Cardiac muscle cell (in vitro differentiated cells and primary cell): ENCODE measurements at places on chromosomes 16 and 17. TPM values are rescaled to one million over a fixed set of nuclear protein-coding genes. Genes with fewer than 3 reads are reported as not detected.

The PYY gene
- 0.77 TPM in 1 of 2 replicates, not detected in the other for polyA plus RNA-seq

The CBLN1 gene
- 0.42 and 0.81 TPM in 2 replicates for polyA plus RNA-seq

The HAS3 gene
- 0.62 TPM in 1 of 2 replicates, not detected in the other for polyA plus RNA-seq

GRCh38 chr17:50346313-50347116 is 589 bp downstream of the XYLT2 start:
- H3K4me1 ChIP-seq, result peaks cover 8% of the 10 kb centered on the region
- H3K27ac ChIP-seq, result peak overlapping the region; percentile 57
- peak overlapping the region; percentile 86 for H3K4me3 ChIP-seq
- DNase-seq, result peak; percentile 59
- H3K36me3 ChIP-seq, result no peaks in the 10 kb centered on the region
- no peaks in the 10 kb centered on the region for H3K27me3 ChIP-seq

The MFSD11 gene
- polyA plus RNA-seq, result 55.6 and 68.1 TPM in 2 replicates

DNA sequence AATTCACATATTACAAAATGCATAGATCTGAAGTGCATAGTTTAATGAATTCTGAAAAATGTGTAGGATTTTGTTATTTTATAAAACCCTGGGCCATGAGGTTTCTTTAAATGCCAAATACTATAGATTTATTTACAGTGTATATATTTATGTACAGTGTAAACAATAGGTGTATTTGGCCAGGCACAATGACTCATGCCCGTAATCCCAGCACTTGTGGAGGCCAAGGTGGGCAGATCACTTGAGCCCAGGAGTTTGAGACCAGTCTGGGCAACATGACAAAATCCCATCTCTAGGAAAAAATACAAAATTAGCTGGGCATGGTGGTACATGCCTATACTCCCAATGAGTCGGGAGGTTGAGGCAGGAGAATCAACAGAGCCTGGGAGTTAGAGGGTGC is 249.4 kb downstream of the PRKCA start:
- H3K36me3 ChIP-seq, result no peaks in the 10 kb centered on the region
- H3K4me1 ChIP-seq, result peaks cover 8% of the 10 kb centered on the region
- no peaks in the 10 kb centered on the region for H3K27me3 ChIP-seq
- no peak overlapping the region for H3K4me3 ChIP-seq
- DNase-seq, result no peak

- no peaks in the 10 kb centered on the region for H3K36me3 ChIP-seq
- H3K27me3 ChIP-seq, result no peaks in the 10 kb centered on the region
- DNase-seq, result no peak
- peaks cover 63% of the 10 kb centered on the region for H3K4me1 ChIP-seq
These were observed 31.7 kb downstream of the TOM1L2 start for GRCh38 chr17:17940441-17940911.

The PPP1R1B gene
- 7.6 and 20.3 TPM in 2 replicates for polyA plus RNA-seq

GRCh38 chr17:80675438-80676095 is 130.9 kb downstream of the RPTOR start:
- no peak overlapping the region for H3K27ac ChIP-seq
- no peaks in the 10 kb centered on the region for H3K36me3 ChIP-seq
- H3K4me1 ChIP-seq, result no peaks in the 10 kb centered on the region
- no peak overlapping the region for H3K4me3 ChIP-seq

DNA sequence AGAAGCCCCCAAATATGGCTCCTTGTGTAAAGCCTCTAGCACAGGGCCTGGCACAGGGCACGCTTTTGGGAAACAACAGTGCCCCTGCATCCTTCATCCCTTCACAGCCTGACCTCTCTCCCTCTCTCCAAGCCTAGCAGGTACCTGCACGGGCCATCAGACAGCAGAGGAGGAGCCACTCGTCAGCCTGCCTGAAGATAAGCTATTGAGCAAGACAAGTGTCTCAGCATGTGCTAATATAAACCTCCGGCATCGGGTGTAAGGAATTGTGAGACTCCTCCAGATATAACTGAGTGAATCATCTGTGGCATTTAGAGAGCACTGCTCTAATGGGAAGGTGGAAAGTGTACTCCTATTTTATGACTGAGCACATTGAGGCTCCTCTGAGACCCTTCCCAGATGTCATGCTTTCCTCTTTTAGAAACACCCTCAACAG is 38.3 kb downstream of the TBX4 start:
- no peak overlapping the region for H3K27ac ChIP-seq
- H3K4me3 ChIP-seq, result no peak overlapping the region
- no peaks in the 10 kb centered on the region for H3K36me3 ChIP-seq
- no peak for DNase-seq
- no peaks in the 10 kb centered on the region for H3K27me3 ChIP-seq

- H3K36me3 ChIP-seq, result no peaks in the 10 kb centered on the region
- peaks cover 27% of the 10 kb centered on the region for H3K4me1 ChIP-seq
These were observed 21.1 kb downstream of the ARHGAP27 start for GRCh38 chr17:45411348-45412105.

The GLP2R gene
- polyA plus RNA-seq, result 0.06 TPM in 1 of 2 replicates, not detected in the other

GRCh38 chr17:47276868-47277267 is 23.2 kb downstream of the ITGB3 start:
- no peaks in the 10 kb centered on the region for H3K27me3 ChIP-seq
- peak overlapping the region; percentile 99 for H3K27ac ChIP-seq
- H3K36me3 ChIP-seq, result no peaks in the 10 kb centered on the region
- H3K4me1 ChIP-seq, result peaks cover 30% of the 10 kb centered on the region
- H3K4me3 ChIP-seq, result no peak overlapping the region

The PRSS53 gene
- polyA plus RNA-seq, result 0.35 and 0.94 TPM in 2 replicates

The SLC47A1 gene
- 15.5 and 19.7 TPM in 2 replicates for polyA plus RNA-seq

- no peaks in the 10 kb centered on the region for H3K27me3 ChIP-seq
- peaks cover 24% of the 10 kb centered on the region for H3K4me1 ChIP-seq
- no peak for DNase-seq
- peaks cover 53% of the 10 kb centered on the region for H3K36me3 ChIP-seq
- no peak overlapping the region for H3K4me3 ChIP-seq
These were observed 3.6 kb downstream of the PER1 start for GRCh38 chr17:8148560-8148959.

The NOD2 gene
- 0.05 TPM in 1 of 2 replicates, not detected in the other for polyA plus RNA-seq

The SLC43A2 gene
- 2.5 and 4.7 TPM in 2 replicates for polyA plus RNA-seq

- no peaks in the 10 kb centered on the region for H3K27me3 ChIP-seq
- peaks cover 4% of the 10 kb centered on the region for H3K4me1 ChIP-seq
- H3K36me3 ChIP-seq, result no peaks in the 10 kb centered on the region
- DNase-seq, result no peak
- H3K27ac ChIP-seq, result no peak overlapping the region
- H3K4me3 ChIP-seq, result no peak overlapping the region
These were observed 162.5 kb downstream of the MAF start for GRCh38 chr16:79437764-79438751.

The HOXB13 gene
- polyA plus RNA-seq, result not detected in 2 replicates

The CASKIN1 gene
- polyA plus RNA-seq, result 14.3 and 15.4 TPM in 2 replicates

DNA sequence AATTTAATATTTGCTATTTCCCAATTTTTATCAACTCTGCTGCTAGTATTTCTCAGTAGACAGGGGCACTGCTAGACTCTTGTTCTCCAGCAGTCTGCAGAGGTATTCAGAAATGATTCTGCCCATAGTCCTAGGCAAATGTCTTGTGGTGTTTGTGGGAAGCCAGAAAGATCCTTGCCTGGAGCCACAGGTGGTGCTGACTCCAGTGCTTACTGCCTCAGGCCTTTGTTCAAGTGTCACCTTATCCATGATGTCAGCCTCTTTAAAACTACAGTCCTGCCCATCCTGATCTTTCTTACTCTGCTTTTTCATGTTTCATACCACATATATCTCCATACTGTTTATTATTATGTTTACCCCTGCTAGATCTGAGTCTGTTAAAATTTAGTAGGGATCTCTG is 26.5 kb downstream of the ZSWIM7 start:
- H3K27ac ChIP-seq, result no peak overlapping the region
- H3K27me3 ChIP-seq, result no peaks in the 10 kb centered on the region

GRCh38 chr16:75181630-75182029 is 25.3 kb downstream of the CTRB2 start:
- no peaks in the 10 kb centered on the region for H3K27me3 ChIP-seq
- no peak for DNase-seq
- no peak overlapping the region for H3K27ac ChIP-seq
- no peaks in the 10 kb centered on the region for H3K36me3 ChIP-seq

GRCh38 chr16:79451196-79451816 is 149.2 kb downstream of the MAF start:
- H3K27me3 ChIP-seq, result no peaks in the 10 kb centered on the region
- no peak for DNase-seq
- H3K36me3 ChIP-seq, result no peaks in the 10 kb centered on the region
- H3K4me3 ChIP-seq, result no peak overlapping the region

DNA sequence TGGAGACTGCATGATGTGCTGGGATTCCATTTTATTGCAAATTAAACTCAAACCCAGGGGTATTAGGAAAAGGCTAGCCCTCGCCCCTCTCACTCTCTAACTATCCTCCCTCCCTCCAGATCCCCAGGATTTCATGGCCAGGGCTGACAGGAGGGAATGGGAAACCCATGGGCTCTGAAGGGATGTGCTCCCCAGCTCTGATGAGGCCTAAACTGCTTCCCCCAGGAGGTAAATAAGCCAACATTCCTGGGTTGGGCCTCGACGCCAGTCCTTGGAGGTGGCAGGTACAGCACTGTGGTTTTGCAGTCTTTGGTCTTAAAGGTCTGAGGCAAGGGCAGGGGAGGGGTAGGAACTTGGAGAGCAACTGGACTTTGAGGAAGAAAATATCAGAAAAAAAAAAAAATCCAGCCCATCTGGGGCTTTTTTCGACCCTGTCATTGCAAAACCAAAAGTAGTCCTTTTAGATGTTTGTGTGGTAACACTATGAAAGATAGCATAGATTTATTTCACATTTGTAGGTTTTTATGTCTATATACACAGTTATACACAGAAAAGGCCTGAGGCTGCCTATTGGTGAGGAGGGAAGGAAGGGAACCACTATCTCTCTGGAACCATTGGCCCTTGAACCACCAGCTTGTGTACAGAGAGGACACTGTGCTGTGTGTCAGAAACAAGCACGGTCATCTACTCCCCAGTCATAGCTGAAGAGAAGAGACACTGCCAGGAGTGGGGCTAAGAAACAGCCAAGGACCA is 12.0 kb downstream of the C17orf113 start:
- peak overlapping the region; percentile 23 for H3K27ac ChIP-seq
- no peaks in the 10 kb centered on the region for H3K36me3 ChIP-seq
- H3K27me3 ChIP-seq, result no peaks in the 10 kb centered on the region

The MYLK3 gene
- polyA plus RNA-seq, result 57.5 and 57.8 TPM in 2 replicates

The TBC1D3H gene
- not detected in 2 replicates for polyA plus RNA-seq

- H3K27ac ChIP-seq, result no peak overlapping the region
- H3K4me3 ChIP-seq, result no peak overlapping the region
- DNase-seq, result no peak
These were observed 19.9 kb upstream of the SMIM36 start for GRCh38 chr17:55531053-55531728.

- no peaks in the 10 kb centered on the region for H3K27me3 ChIP-seq
- H3K4me3 ChIP-seq, result no peak overlapping the region
- no peaks in the 10 kb centered on the region for H3K36me3 ChIP-seq
- no peak for DNase-seq
- no peaks in the 10 kb centered on the region for H3K4me1 ChIP-seq
These were observed 239.4 kb upstream of the HSBP1 start for GRCh38 chr16:83568345-83568744.

DNA sequence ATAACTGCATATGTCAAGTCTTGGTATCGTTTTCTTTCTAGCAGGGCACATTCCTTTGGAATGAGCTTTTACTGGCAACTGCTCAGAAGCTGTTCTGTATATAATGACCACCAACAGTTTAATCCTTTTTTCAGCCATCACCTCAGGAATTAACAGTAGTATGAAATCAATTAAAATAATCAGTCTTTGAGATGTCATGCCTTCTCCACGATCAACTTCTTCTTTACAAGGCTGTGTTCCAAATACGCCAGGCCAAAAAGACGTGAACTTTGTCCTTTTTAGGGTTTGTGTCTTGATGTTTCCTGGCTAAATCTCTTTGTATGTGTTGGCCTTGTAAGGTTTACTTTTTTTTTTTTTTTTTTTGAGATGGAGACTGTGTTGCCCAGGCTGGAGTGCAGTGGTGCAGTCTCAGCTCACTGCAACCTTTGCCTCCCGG is 54.9 kb downstream of the ABCC1 start:
- no peaks in the 10 kb centered on the region for H3K36me3 ChIP-seq
- no peaks in the 10 kb centered on the region for H3K4me1 ChIP-seq
- no peak for DNase-seq
- H3K27ac ChIP-seq, result no peak overlapping the region

The TP53TG3C gene
- not detected in 2 replicates for polyA plus RNA-seq

- DNase-seq, result no peak
- no peaks in the 10 kb centered on the region for H3K36me3 ChIP-seq
- no peak overlapping the region for H3K4me3 ChIP-seq
- H3K27me3 ChIP-seq, result no peaks in the 10 kb centered on the region
These were observed 64.5 kb downstream of the BANP start for GRCh38 chr16:88015806-88016140.

- no peak overlapping the region for H3K27ac ChIP-seq
- H3K27me3 ChIP-seq, result no peaks in the 10 kb centered on the region
- DNase-seq, result peak; percentile 90
- peaks cover 6% of the 10 kb centered on the region for H3K4me1 ChIP-seq
- no peak overlapping the region for H3K4me3 ChIP-seq
These were observed 25.5 kb downstream of the SERPINF1 start for GRCh38 chr17:1787301-1787902.

The STAC2 gene
- 0.17 and 0.42 TPM in 2 replicates for polyA plus RNA-seq

- H3K4me1 ChIP-seq, result no peaks in the 10 kb centered on the region
- no peak for DNase-seq
- H3K27me3 ChIP-seq, result no peaks in the 10 kb centered on the region
- H3K4me3 ChIP-seq, result no peak overlapping the region
- H3K27ac ChIP-seq, result no peak overlapping the region
These were observed 14.4 kb downstream of the ELAC2 start for GRCh38 chr17:13003454-13003851.

- DNase-seq, result no peak
- H3K4me1 ChIP-seq, result peaks cover 37% of the 10 kb centered on the region
- no peaks in the 10 kb centered on the region for H3K36me3 ChIP-seq
- peak overlapping the region; percentile 98 for H3K27ac ChIP-seq
- H3K27me3 ChIP-seq, result no peaks in the 10 kb centered on the region
These were observed 16.6 kb downstream of the NAA60 start for GRCh38 chr16:3460121-3460520.

DNA sequence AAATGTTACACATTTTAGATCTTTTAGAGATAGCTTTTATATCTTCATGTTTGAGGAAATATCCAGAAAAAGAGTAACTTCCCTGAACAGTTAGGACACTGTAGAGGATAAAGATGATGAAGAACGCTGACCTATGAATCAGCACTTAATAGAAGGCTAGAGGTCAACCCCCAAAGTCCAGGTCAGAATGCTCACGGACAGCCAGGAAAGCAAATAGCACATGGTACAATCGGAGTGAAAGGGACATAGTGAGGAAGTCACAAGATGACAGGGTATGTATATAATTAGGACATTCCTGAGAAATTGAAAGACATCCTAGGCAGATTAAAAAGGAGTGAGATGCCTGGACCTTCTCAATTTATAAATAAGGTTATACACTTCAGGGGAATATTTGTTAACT is 55.1 kb upstream of the CNTNAP4 start:
- no peak overlapping the region for H3K4me3 ChIP-seq
- H3K4me1 ChIP-seq, result peaks cover 21% of the 10 kb centered on the region
- H3K27me3 ChIP-seq, result no peaks in the 10 kb centered on the region

- H3K4me1 ChIP-seq, result peaks cover 42% of the 10 kb centered on the region
- no peaks in the 10 kb centered on the region for H3K27me3 ChIP-seq
- peaks cover 28% of the 10 kb centered on the region for H3K36me3 ChIP-seq
These were observed 18.3 kb downstream of the GLYR1 start for GRCh38 chr16:4828567-4829321.

The RGS9 gene
- polyA plus RNA-seq, result 5.5 and 8.5 TPM in 2 replicates

The BCL6B gene
- polyA plus RNA-seq, result not detected in 2 replicates
